ENCODE measurements at places on chromosomes 2 and 18.

DNA sequence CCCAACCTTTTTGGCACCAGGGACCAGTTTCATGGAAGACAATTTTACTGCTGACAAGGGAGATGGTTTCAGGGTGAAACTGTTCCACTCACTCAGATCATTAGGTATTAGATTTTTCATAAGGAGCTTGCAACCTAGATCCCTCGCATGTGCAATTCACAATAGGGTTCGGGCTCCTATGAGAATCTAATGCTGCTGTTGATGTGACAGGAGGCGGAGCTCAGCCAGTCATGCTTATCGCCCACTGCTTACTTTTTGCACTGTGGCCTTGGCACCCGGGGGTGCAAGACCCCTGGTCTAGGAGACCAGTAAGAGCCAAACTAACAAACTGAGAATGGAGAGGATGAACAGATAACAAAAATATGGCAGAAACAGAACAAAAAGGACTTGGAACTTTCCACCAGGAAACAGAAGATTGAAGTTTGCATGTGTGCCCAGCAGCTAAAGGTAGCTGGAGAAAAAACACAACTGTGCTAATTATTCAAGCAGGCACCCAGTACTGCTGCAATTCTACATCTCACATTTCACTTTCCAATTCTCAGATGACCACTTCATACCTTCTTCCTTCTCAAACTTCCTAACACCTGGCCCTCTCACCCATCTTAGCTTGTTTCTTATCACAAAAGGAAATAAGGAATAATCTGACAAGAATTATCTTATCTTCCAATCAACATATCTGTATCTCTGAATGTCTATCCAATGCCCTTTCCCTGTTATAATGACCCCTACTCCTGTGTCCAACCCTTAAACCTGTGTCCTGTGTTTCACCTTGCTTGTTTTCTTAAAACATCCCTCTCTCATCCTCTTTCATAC, 24.8 kb downstream of the SP3 start:
- DNase-seq = no peak

- no peak for DNase-seq
Measured at GRCh38 chr2:240275386-240275785, 134.9 kb upstream of the OTOS start.

- no peak for DNase-seq
Measured at GRCh38 chr2:53629001-53629400, 138.6 kb upstream of the CHAC2 start.

GRCh38 chr18:57959278-57959677, 84.7 kb upstream of the NEDD4L start:
- DNase-seq = no peak

GRCh38 chr2:25482341-25482740, 140.6 kb upstream of the DNMT3A start:
- no peak for DNase-seq

Measured in T-helper 22 cell (primary cell).